Placental epithelial cell (primary cell): ENCODE measurements at places on chromosomes 12 and 14. TPM values are rescaled to one million over a fixed set of nuclear protein-coding genes. Genes with fewer than 3 reads are reported as not detected.

LRP1 gene
- total RNA-seq = 209 and 237 TPM in 2 replicates

HSPB8 gene
- total RNA-seq = 46.3 and 63.1 TPM in 2 replicates

CACNA2D4 gene
- 0.65 and 3.9 TPM in 2 replicates for total RNA-seq

JAG2 gene
- 4.2 and 8.6 TPM in 2 replicates for total RNA-seq

NTN4 gene
- total RNA-seq = 7.1 and 78.1 TPM in 2 replicates

STYX gene
- 19.6 and 29.7 TPM in 2 replicates for total RNA-seq

CIPC gene
- total RNA-seq = 11.8 and 13.0 TPM in 2 replicates

AREL1 gene
- 29.4 and 37.5 TPM in 2 replicates for total RNA-seq

MDGA2 gene
- 0.33 TPM in 1 of 2 replicates, not detected in the other for total RNA-seq
